Pons (tissue), 1 donor: ENCODE measurements at places on chromosomes 5 and 9.

GRCh38 chr9:134814598-134815215 is 65.9 kb upstream of the FCN2 start:
- no peak for DNase-seq

DNA sequence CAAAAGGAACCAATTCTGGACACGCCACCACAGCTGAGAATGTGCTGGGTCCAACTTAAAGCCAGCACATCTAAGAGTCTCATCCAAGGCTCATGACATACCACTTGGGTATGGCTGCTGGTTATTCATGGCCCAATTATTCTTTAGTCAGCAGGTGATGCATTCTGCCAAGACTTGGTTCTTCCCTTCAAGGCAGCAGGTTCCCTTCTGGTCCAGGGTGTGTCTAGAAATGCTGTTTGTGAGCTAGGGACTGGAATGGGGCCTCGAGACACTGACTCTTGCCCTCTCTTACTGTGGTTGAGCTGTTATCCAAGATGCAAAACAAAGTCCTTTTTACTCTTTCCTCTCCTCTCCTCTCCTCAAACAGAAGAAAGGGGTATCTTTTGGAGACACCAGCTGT is 522.6 kb downstream of the HINT1 start:
- DNase-seq, result no peak

- DNase-seq, result no peak
Observed at GRCh38 chr5:170482511-170482910, 21.3 kb upstream of the KCNIP1 start.

GRCh38 chr9:130264414-130265350 is 878 bp upstream of the HMCN2 start:
- DNase-seq, result no peak

- DNase-seq, result no peak
Observed at GRCh38 chr5:127586066-127586770, 62.7 kb upstream of the CTXN3 start.

- no peak for DNase-seq
Observed at GRCh38 chr5:113202746-113203716, 226.4 kb downstream of the DCP2 start.

GRCh38 chr9:72092820-72093219 is 32.4 kb upstream of the C9orf57 start:
- DNase-seq, result no peak

DNA sequence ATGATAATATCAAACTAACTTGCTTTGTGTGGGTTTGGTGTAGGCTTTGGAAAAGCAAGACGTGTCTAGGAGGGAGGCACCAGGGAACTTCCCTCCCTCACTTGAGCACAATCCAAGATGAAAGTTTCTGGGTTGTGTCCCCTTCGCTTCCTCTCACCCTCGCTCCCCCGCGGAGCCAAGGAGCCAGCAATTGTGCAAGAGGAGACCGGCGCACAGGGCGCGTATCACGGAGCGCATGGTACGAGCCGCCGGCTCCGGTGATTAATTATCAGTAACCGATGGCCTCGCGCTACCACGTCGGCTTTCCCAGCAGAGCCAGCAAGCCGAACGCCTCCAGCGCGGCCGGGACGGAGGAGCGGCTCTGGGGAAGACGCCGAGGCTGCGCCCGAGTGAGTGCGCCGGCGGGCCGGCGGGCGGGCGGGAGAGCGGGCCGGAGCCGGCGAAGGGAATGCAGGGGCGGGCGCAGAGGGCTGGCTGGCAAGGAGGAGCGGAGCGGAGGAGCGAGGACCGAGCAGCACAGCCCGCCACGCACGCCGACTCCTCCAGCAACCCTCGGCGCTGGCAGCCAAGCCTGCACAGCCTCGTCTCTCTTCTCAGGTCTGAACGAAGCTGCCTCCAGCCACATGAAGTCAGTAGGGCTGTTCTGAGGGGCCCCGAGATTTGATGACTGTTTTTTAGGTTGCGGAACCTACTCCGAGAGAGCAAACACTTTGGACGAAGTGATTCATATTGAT is 143.6 kb downstream of the BNC2 start:
- peak; percentile 39 for DNase-seq

GRCh38 chr5:94433397-94434163 is 184.8 kb downstream of the KIAA0825 start:
- no peak for DNase-seq

DNA sequence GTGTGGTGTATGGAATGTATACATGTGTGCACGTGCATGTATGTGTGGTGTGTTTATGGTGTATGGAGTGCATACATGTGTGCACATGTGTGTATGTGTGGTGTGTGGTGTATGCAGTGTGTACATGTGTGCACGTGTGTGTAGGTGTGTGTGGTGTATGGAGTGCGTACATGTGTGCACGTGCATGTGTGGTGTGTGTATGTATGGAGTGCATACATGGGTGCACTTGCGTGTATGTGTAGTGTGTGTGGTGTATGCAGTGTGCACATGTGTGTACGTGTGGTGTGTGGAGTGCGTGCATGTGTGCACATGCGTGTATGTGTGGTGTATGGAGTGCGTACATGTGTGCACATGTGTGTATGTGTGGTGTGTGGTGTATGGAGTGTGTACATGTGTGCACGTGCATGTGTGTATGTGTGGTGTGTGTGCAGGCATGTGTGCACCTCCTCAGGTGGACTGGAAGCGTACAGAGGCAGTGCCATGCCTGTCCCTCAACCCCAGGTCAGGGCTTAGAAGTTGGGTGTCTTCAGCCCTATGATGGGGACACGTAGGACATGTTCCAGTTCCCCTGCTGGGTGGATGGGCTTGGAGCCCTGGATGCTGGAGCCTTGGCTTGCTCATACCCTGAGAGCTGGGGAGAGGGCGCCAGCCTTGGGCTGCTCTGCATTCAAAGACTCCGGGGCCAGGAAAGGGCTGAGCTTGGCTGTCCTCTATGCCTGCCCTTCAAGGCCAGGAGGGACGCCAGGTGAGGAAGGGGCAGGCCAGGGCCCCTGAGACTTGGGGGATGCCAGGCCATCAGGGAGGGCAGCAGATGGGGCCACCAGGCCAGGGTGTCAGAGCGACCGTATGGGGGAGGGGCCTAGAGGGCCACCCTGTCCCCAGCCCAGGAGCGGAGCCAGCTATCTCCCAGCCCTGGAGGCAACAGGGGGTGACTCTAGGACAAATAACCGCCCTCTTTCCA is 12.2 kb downstream of the MYMK start:
- DNase-seq, result no peak

GRCh38 chr5:167819406-167819805 is 472.0 kb upstream of the WWC1 start:
- no peak for DNase-seq

- peak; percentile 77 for DNase-seq
Observed at GRCh38 chr5:151020304-151021110, at the start of gene GPX3. TSS of gene GPX3 (plus strand) at chr5:151020591. CDS start at chr5:151020655, 64 bp downstream.

- no peak for DNase-seq
Observed at GRCh38 chr5:66582499-66583165, 13.6 kb upstream of the MAST4 start.

- no peak for DNase-seq
Observed at GRCh38 chr5:67672636-67673035, 476.0 kb upstream of the CD180 start.

- DNase-seq, result no peak
Observed at GRCh38 chr5:158911693-158912363, 187.9 kb downstream of the EBF1 start.

DNA sequence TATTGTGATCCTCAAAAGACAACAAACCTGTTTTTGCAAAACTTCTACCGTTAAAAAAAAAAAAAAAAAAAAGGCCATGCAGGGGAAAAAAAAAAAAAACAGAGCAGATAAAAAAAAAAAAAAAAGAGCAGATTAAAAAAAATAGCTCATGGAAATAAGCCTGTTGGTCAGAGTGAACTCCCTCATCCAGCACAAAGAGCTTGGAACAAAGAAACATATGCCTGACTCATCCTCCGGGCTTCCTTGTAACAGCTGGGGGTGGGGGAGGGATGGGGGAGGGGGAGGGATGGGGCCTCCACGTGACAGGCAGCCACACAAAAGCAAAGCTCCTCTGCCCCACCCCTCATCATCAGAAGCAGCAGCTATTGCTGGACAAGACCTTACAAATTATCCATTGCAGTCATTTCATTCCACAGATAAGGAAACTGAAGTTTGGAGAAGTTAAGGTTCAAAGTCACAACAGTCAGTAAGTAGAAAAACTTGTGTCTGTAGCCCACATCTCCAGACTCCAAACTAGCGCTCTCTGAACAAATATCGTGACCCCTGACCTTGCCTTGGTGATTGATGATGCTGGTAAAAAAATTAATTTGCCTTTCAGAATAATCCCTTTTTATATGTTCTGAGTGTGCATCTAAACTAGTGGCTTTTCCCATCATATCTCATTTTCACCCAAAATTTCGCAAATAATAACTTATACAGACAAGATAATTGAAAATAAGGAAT is 38.9 kb downstream of the SLC35D2 start:
- peak; percentile 92 for DNase-seq

- DNase-seq, result no peak
Observed at GRCh38 chr5:7364226-7364875, 31.6 kb upstream of the ADCY2 start.
